ENCODE measurements at places on chromosomes 3 and 15.

DNA sequence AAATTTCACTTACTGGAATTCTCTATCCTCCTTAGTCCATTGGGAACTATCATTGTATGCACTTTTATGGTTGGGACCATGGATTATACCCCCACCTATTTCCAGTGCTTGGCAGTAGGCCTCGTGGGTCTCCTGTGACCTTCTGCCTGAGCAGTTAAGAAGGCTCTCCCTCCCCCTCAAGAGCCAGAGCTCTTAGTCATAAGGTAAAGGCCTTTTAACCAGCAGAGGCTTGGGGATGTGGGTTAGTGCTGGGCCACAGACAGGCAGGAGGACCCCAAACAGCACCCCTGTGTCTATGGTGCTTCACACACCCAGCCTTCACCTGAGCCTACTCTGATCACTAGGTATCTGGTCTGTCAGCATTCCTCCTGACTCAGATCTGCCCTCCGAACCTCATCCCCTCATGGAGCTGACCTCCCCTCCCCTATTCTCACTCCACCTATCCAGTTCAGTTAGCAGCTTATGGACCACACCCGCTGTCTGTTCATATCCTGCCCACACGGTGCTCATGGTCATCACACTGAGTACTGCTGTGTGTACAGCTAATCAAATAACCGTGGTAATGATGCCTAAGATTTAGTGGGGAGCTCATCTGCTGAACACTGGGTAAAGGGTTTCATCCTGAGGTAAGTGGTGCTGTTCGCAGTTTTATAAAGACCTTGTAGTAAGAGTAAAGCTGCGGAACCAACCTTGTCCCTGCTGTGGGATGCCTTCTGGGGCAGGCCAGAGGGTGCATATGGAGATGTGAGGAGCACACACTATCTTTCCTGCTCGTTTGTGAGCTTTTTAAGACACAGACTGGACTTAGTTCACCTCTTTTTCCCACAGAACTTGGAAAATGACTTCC is 40.9 kb downstream of the KLHL18 start:
- no peak for DNase-seq

GRCh38 chr15:67148196-67148701 is 82.8 kb downstream of the SMAD3 start:
- DNase-seq, result no peak

DNA sequence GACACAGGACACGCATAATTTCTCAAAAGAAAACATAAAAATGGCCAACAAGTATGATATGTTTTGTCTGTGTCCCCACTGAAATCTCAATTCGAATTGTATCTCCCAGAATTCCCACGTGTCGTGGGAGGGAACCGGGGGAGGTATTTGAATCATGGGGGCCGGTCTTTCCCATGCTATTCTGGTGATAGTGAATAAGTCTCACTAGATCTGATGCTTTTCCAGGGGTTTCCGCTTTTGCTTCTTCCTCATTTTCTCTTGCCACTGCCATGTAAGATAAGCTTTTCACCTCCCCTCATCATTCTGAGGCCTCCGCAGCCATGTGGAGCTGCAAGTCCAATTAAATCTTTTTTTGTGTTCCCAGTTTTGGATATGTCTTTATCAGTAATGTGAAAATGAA is 12.1 kb upstream of the POU1F1 start:
- DNase-seq, result no peak

DNA sequence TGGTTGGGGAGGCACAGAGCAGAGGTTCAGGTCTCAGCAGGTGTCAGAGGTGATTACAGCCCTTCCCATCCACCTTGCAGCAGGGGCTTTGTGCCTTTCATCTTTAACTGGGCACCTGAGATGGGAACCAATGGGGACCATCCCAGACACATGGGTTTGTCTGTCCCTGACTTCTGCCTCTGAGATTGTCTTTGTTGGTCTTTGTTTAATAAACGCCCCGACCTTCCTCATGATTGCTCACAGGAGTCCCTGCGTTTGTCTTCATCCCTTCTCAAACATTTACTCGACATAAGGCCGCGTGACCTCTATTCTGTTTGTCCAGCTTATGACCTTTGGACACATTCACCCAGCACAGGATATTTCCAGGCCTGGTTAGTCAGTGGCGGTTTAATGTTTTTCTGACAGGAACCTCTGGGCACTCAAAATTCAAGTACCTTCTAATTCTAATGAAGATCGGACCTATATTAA is 5.9 kb downstream of the ZSCAN2 start:
- DNase-seq, result no peak

- no peak for DNase-seq
Observed at GRCh38 chr3:160224256-160224655, 966 bp upstream of the C3orf80 start.

GRCh38 chr3:37140899-37141541 is 33.4 kb downstream of the LRRFIP2 start:
- no peak for DNase-seq

DNA sequence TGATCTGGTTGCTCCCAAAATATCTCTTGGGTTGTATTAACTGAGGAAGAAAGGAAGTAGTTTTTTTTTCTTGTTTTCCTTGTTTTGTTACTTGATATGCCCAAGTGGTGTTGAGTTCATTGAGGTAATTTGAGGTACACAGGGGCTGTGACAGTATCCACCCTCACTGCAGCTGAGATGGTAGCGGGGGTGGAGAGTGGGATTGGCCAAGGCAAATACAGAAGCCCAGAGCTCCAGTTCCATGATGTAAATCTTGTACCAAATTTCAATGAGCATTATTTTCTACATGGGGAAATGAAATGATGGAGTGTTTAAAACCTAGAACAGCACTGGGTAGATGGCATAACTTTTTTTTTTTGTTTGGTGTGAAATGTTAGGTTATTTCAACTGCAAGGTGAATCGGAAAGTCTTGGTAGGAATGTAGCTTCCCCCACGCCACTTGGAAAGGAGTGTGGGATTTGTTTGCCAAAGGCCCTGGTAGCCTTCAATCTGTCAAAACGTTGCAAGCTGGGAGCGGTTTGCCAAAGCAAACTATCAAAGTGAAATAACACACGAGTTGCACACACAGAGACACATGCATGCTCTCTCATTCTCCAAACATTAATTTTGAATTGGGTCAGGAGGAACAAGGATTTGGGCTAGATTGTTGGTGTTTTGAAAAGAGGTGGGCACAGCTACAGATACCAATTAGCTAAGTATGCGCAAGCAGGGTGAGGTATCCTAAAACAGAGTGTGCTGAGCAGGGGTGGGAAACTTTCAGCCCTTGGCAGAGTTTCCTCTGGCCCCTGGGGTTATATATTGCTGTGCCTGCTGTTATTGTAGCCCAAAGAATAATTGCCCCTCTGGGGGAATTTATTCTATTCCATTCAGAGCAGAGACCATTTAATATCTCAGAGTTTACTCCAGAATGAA is 34.6 kb downstream of the THSD4 start:
- DNase-seq, result no peak

- DNase-seq, result no peak
Observed at GRCh38 chr15:95277266-95277665, 1045.9 kb downstream of the MCTP2 start.

- no peak for DNase-seq
Observed at GRCh38 chr3:121175083-121175482, 267.1 kb downstream of the STXBP5L start.

DNA sequence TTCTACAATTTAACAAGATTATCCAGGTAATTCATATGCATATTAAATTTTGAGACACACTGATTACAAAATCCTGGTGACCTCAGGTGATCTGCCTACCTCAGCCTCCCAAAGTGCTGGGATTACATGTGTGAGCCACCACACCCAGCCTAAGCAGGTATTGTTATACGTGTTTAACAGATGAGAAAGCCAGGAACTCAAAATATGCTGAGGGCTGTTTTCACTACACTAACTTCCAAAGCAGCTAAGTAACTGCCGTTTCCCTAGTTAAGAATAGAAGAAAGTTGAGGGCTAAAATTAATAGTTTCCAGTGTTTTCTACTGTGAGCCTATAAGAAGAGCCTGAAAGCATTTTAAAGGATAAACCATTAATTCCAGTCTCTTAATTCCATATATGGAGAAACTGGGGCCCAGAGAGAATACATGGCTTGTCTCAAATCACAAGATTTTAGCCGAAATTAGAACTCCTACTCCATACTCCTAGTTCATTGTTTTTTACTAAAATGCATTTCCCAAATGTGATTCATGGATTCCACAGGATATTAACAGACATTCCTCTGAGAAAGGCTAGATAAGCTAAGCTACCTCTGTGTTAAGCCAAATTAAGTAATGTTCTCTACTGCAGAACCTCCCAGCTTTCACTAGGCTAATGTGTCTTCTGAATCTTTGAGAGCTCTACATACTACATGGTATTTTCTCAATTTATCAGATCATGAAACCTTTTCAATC is 17.0 kb upstream of the AVEN start:
- no peak for DNase-seq

GRCh38 chr3:176051766-176052165 is 1145.5 kb downstream of the TBL1XR1 start:
- DNase-seq, result peak; percentile 46

DNA sequence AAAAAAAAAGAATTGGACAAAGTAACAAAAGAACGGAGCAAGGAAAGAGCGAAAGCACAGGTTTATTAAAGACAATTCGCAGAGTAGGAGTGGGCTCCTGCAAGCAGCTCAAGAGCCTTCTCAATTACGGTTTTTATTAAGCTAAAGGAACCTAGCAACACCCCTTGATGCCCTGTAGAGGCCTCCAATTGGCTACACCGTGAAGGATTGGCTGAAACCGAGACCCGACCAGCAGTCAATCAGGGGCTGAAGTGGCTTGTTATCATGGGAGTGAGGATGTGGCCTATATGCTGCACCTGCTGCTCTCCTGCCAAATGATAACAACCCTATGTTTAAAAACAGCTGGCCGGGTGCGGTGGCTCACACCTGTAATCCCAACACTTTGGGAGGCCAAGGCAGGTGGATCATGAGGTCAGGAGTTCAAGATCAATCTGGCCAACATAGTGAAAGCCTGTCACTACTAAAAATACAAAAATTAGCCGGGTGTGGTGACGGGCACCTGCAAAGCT is 20.4 kb upstream of the AP3B2 start:
- DNase-seq, result no peak

DNA sequence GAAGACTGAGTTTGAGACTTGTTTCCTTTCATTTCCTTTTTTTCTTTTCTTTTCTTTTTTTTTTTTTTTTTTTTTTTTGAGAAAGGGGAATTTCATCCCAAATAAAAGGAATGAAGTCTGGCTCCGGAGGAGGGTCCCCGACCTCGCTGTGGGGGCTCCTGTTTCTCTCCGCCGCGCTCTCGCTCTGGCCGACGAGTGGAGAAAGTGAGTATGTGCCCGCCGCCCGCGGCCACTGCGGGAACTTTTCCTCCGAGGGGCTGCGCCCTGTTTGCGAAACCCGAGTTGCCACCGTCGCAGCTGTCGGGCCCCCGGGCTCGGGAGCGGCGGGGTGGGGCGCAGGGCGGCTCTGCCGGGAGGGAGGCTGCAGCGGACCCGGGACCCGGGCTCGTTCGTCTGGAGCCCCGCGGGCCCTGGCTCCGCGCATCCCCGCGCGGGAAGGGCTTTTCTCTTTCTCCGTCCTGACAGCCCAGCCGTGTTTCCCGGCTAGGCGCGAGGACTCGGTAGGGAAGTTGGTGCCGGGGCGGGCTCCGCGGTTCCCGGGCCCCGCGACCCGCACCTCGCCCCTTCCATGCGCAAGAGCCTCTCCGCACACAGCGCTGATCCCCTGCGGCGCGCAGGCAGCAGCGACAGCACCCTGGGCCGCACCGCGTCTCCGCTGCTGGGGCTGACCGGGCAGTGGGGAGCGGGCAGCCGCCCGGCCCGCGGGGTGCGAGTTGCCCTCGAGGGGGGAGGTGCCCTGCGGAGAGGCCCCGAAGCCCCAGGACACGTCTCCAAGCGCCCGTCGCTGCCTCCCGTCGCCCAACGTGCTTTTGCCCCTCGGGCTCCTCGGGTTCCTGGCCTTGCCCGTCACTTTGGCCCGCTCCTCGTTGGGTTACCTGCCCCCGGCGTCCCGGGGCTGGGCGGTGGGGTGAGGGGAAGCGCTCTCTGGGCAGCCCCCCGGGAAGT is 1.4 kb downstream of the IGF1R start:
- peak; percentile 57 for DNase-seq

DNA sequence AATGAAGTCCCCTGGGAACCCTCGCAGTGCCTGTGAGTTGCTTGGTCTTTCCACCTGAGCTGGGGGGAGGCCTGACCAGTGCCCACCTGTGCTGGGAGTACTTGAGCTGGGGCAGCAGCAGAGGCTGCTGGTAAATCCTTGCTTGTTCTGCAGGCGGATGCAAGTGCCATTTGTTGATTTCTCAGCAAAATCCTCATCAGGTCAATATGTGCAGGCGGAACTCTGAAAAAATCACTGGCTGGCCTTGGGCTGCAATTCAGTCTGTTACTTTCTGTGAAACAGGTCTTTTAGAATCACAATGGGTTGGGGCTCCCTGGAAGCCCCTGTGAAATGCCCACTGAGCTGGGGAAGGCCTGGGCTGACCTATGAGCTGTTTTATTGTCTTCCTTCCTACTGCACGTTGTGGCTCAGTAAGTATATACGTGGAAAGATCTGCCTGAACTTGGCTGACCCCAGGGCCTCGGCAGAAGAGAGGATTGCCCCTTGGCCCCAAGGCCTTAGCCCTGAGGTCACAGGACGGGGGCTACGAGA is 182.0 kb upstream of the RGMA start:
- no peak for DNase-seq

GRCh38 chr3:31848911-31849310 is 132.2 kb downstream of the OSBPL10 start:
- DNase-seq, result no peak

DNA sequence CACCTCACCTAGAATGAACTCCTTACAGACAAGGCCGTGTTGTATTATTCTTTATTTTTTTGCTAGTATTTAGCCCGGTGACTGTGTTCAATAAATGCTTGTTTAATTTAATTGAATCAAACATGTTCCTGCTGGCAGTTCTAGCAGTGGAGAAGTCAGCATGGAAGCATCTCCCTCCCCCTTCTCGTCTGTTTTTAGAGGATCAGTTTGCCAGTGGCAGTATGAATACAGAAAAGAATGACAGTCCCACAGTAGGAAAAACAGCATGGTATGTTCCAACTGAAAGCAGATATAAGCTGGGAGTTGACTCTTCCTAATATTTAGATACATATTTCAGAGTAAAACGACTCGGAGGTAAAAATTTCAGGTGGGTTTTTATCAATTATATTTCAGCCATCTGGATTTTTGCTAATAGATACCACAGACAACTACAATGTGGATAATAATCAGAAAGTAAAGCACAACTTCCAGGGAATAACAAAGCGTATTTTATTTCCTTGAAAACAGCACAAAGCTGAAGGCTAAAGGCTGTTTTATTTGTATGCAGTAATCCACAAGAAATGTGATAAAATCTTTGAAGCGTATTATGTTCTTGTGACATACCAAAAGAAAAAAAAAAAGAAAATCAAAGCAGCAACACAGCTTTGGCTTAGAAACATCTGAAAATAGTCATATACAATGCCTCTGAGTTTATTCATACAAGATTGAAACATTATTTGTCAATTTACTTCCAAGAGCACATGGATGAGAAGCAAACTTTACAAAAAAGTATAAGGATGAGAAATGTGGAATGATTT is 244.5 kb upstream of the KCNMB2 start:
- no peak for DNase-seq
